Heart left ventricle (tissue), 16 donors: ENCODE measurements at places on chromosomes 3 and 15. TPM values are rescaled to one million over a fixed set of nuclear protein-coding genes. Genes with fewer than 3 reads are reported as not detected.

Gene XCR1
- total RNA-seq, result 0.64 TPM

Gene CAND2
- total RNA-seq, result 53.4 TPM

GRCh38 chr15:91338766-91339165, 238.7 kb downstream of the SV2B start:
- peaks cover 7% of the 10 kb centered on the region for H3K27me3 ChIP-seq
- no peak overlapping the region for H3K27ac ChIP-seq
- H3K36me3 ChIP-seq, result no peaks in the 10 kb centered on the region
- no peak overlapping the region for H3K4me3 ChIP-seq

- no peak overlapping the region for H3K4me3 ChIP-seq
- no peak overlapping the region for H3K27ac ChIP-seq
- no peaks in the 10 kb centered on the region for H3K36me3 ChIP-seq
- no peaks in the 10 kb centered on the region for H3K27me3 ChIP-seq
- peaks cover 42% of the 10 kb centered on the region for H3K4me1 ChIP-seq
- DNase-seq, result no peak
Measured at GRCh38 chr15:36943508-36944361, 156.6 kb downstream of the MEIS2 start.

DNA sequence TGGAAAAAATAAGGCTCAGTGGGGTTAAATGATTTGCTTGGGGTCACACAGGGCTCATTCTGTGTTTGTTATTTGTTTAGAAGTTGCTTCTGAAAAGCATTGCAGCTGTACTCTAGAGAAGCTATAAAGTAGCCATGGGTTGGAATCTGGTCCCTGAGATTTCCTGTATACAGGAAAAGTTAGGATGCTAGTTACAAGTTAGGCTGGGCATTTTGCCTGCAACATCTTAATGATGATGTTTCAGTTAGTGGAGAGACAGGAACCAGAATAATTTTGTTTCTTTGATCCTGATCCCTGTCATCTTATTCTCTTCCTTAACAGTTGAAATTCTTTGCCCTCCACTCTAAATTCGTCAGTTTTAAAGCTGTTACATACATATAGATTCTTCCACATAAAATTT, 445.3 kb downstream of the OTOL1 start:
- no peaks in the 10 kb centered on the region for H3K36me3 ChIP-seq
- H3K4me1 ChIP-seq, result no peaks in the 10 kb centered on the region
- no peak overlapping the region for H3K27ac ChIP-seq

DNA sequence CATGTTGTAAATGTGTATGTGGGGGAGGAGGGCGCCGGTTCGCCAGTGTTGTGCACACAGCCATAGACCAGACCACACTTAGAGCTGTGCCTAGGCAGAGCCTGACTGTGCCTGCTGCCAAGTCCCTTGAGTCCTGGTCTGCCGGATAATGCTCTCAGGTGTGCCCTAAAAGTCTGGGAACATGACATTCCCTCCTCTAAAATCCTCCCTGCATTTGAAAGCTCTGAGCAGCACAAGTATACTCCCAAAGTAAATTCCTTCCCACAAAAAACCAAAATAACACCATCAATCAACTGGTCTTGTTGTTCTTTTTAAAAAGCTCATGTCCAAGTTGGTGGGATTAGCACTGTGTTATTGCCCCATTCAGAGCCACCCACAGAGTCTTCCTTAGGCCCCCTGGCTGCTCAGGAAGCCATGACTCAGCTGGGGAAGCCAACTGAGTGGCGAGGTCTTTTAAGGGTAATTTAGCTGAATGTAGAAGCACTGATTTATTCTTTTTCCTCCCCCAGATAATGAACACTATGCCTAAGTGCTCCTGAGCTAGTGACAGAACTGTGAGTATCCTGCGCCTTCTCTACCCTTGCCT, 147.8 kb upstream of the MCTP2 start:
- H3K27me3 ChIP-seq, result no peaks in the 10 kb centered on the region
- no peak for DNase-seq
- H3K4me3 ChIP-seq, result no peak overlapping the region

- no peak overlapping the region for H3K27ac ChIP-seq
- H3K36me3 ChIP-seq, result no peaks in the 10 kb centered on the region
- no peaks in the 10 kb centered on the region for H3K27me3 ChIP-seq
- no peaks in the 10 kb centered on the region for H3K4me1 ChIP-seq
- H3K4me3 ChIP-seq, result no peak overlapping the region
- no peak for DNase-seq
Measured at GRCh38 chr3:123876858-123877257, 7.3 kb downstream of the MYLK start.
